ENCODE measurements at places on chromosomes 3 and 15.

- no peak for DNase-seq
These were observed 8.3 kb downstream of the ZNF710 start for GRCh38 chr15:90009301-90010022.

DNA sequence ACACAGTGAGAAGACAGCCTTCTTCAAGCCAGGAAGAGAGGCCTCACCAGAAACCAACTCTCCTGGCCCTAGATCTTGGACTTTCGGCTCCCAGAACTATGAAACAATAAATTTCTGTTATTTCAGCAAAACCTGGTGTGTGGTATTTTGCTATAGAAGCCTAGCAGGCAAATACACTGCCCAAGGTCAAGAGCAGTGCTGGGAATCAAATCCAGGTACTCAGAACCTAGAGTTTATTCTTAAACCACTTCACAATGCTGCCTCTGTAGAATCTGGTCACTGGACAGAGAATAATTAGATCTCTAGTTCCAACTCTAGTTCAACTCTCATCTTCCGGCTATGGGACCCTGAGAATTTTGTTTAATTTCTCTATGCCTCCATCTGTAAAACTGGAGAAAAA lies 46.6 kb downstream of the ATP13A4 start:
- no peak for DNase-seq

GRCh38 chr3:3082234-3082924 lies 27.8 kb downstream of the IL5RA start:
- DNase-seq = no peak

DNA sequence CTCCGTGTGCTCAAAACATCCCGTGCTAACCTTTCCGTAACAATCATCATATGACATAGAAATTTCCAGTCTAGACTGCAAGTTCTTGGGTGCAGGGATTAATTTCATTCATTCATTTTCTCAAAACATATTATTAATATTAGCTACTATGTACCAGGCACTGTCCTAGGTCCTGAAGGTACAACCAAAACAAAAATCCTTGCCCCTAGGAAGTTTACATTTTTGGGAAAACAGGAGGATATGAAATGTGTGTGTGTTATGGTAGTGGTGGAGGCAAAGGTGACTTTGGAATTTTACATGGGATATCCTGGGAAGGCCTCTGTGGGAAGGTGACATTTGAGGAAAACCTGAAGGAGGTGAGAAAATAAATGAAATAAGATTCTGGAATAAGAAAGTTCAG lies 222.6 kb downstream of the LRRC3B start:
- no peak for DNase-seq

DNA sequence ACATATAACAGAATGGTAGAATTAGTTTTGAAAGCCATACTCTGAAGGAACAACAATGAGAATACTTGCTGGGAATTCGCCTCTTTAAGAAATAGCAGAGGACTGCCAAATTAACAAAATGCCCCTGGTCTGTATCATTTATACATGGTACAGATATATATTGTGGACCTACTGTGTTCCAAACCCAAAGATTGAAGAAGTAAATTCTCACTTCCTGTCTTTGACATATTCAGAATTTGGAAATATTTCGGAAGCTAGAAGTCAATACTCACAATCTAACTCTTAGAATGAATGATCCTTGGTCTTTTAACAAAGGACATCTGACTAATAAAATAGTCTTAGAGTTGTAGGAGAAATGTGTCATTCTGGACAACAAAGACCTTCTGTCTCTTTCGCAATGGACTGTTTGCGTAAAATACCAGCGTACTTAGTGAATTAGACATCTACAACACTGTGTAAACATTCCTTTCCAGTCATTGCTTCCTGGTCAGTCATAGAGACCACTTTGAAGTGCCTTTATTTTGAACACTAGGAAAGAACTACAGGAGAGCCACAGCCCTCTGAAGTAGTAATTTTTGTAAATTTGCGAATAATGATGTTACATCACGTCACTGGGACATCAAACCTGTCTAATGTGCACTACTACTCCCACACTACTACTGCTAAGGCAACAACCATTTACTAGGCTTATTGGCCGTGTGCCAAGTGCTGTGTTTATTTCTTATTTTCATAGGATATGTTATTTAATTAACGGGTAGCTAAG lies 68.0 kb downstream of the CHL1 start:
- DNase-seq = no peak

- no peak for DNase-seq
These were observed 70.2 kb upstream of the GADL1 start for GRCh38 chr3:30964612-30965011.

DNA sequence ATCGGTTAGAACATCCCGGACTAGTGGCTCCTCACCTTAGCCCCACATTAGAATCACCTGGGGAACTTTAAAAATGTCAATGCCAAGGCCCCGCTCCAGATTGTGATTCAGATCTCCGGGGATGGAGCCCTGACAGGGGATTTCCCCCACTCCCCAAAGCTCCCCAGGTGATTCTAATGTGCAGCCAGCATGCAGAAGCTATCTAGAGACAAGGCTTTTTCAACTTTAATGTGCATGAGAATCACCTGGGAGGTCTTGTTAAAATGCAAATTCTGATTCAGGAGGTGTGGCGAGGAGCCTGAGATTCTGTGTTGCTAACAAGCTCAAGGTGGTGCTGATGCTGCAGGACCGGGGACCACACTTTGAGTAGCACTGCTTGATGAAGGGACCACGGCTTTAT lies 156.7 kb downstream of the RAB11A start:
- DNase-seq = no peak

GRCh38 chr15:70264738-70265465 lies 167.2 kb upstream of the TLE3 start:
- no peak for DNase-seq

- no peak for DNase-seq
These were observed 66.9 kb upstream of the FGF12 start for GRCh38 chr3:192794216-192794615.

DNA sequence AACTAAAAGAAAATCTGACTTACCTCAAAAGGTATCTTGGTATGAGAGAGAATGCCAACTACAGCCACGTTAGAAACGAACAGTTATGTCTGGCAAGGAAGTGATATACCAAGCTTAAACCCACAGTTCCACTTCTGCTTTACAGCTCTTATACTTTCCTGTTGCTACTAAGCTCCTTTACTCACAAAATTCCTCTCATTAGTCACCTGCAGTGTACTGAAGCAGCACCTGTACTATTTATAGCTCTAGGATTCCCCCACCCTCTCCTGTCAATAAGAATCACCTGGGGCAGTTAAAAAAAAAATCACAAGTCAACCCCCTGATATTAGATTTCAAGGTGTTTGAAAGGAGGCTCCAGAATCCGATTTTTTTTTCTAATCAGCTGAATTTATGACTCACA lies 2.9 kb upstream of the TMEM266 start:
- DNase-seq = no peak

DNA sequence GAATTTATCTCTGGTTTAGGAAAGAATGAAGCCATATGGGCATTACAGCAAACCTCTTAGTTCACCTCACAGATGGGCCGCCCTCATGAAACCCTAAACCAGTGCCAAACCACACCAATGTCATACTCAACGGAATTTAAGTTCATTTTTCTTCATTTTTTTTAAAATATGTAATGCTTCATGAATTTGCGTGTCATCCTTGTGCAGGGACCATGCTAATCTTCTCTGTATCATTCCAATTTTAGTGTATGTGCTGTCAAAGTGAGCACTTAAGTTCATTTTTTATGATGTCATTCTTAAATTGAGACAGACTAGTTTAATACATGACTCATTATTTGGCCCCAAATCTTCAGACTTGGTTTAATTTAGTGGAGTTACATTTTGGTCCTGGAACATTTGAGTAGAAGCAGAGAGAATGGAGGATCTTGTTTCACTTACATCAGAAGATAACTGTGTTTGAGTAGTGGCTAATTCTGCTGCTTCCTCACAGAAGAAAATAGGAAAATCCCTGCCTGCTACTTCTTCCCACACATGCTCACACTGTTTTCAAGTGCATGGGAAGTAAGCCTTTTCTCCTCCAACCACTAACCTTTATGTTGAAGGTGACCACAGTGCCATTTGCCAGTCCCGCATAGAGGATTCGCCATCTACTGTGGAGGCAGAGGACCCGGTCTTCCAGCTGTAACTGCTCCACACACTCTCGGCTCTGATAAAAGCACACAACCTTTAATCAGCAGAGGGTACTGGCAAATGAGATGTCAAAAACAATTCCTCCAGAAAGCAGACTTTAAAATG lies 63.3 kb downstream of the ZNF106 start:
- no peak for DNase-seq

GRCh38 chr15:74350295-74351275 lies 16.9 kb downstream of the CYP11A1 start:
- no peak for DNase-seq

DNA sequence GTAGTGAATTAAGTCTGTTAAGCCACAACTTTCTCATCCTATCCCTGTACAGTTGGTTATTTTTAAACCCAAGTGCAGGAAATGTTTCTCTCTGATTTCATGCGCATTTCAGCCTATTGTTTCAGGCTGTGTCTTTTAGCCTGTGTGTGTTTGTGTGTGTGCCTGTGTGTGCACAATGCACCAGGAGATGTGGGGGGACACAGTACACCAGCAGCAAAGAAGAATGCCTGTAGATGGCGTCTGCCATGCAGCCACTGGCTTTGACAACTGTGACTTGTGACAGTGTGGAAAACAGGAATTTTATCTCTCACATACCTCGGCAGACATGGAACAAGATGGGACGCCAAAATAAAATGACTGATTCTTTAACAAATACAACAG lies 43.6 kb upstream of the PLXNA1 start:
- no peak for DNase-seq
